Iris pigment epithelial cell (primary cell): ENCODE measurements at places on chromosomes 2 and 18.

DNA sequence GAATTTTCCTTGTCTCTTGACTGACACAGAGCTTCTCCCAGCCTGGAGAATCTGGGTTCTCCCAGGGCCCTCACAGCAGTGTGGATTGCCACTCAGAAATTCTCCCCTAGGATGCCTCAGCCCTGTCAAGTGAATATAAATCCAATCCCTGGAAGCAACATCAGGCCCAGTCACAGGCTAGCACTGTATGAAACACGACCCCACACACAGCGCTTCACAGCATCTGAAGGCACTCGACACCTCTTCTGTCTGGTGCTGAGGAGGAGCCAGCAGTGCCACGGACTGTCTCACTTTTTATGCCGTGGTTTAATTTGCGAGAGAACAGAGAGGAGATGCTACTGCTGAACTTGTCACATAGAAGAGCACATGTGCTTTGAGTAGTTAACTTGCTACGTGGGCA is 164.5 kb downstream of the NAPG start:
- DNase-seq, result no peak

DNA sequence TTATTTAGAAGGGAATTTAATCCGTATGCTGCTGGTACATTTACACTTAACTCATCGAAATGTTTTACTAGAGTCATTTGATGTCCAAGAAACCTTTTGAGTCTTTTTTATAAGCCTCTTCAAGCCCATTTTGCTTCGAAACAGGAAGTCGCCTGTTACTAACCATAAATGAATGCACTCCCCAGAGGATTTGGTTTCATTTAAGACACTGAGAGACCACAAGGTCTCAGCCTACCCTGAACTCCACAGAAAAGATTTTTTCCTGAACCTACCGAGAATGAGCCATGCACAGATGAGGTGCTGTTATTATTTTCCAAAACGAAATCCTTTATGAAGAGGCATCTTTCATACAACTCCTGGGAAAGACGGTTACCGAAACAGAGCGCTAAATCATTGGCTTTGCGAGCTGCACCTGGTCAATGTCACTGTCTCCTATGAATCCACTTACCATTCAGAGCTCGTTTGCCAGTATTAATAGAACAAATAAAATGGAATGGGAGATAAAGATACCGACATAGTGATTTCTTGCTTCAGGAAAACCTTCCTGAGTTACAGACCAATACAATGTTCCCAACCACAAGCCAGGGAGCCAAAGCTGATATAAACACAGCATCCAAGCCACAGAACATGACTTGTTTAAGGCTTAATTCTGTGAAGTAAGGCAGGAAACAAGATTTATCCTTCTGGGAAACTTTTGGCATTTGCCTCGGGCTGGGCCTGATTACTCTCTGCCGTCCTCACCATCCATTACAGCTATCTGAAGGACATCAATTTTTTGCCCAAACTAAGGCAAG is 382.1 kb downstream of the OSR1 start:
- DNase-seq, result peak; percentile 92

DNA sequence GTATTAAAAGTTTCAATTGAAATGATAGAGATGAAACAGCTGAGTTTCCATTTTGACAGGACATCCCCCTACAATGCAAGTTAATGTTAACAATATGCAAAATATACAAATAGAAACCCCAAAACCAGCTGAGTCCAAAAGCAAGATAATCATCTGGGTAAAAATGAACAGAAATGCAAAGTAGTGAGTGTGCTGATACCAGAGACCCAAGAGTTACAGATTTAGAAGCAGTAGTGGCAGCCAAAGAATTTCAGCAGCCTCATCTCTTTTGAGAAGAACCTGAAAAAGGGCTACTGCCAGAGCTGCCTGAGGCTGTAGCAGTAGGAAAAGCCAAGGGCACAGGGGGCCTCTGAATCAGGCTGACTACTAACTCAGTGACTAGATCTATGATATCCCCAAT is 82.6 kb downstream of the THADA start:
- no peak for DNase-seq

DNA sequence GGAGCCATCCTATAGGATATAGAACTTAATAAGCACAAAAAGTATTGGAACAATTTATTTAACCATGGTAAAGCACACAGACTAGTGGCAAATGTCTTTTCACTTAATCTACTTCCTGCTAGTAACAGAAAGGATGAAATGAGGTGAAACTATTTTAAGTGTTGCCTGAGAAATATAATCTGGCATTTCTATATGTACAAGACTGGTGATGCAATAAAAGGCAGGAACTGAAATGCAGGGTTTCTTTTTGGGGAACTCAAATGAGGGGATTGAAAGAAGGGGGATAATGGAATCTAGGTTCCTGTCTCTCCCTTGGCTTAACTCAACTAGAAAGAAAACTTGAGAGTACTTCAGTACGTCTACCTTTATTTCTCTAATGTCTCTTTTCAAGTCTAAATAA is 122.3 kb downstream of the MEMO1 start:
- no peak for DNase-seq

GRCh38 chr2:237201461-237202287 is 116.0 kb downstream of the COPS8 start:
- DNase-seq, result peak; percentile 84

DNA sequence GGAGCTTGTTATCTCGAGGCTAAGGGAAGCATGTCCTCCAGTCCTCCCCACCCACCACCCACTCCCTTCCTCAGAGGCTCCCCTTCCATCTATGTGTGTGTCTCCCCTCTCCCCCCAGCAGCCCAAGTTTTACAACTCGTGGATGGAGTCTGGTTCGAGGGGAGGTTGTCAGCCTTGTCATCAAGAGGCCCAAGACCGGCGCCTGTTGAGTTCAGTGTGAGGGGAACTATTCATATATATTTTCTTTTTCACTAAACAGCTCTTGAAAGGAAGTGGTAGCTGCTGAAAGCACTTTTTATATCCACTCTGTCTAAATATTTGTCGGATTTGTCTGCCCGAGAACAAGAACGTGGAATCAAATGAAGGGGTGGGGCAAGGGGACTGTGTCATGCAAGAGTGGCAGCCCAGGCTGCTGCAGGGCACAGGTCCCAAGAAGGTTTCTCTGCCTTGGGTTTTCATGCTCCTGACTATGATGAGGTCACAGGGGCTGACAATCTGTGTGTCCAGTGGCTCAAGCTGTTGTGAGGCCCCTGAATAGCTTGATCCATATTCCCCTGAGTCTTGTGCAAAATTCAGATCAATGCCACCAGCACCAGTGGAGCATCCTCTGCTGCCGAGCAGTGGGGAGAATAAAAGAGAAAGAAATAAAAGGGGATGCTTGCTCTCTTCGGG is 35.0 kb downstream of the NRP2 start:
- no peak for DNase-seq

DNA sequence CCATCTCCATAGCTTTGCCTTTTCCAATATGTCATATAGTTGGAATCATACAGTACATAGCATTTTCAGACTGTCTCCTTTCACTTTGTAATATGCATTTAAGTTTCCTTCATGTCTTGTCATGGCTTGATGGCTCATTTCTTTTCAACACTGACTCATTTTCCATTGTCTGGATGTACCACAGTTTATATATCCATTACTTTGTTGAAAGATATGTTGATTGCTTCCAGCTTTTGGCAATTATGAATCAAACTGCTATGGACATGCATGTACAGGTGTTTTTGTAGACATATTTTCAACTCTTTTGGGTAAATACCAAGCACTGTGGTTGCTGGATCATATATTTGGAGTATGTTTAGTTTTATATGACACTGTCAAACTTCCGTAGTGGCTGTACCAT is 26.3 kb downstream of the ACSL3 start:
- DNase-seq, result peak; percentile 35

DNA sequence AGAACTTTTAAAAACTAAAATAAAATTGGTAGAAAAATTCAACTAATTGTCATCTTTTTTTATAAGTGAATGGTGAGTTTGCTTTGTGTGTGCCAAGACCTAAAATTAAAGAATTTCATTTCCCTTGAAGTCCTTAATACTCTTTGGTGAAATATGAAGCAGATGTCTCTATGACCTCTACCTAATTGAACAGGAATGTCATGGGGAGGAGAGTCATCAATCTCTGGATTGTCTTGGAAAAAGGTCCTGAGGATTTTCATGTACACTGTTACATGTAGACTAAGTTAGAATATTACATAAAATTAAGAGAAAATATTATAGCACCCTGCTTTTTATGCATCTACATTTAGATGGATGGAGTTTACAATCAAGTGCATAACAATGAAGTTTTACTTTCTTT is 177.9 kb upstream of the LRP1B start:
- DNase-seq, result no peak

- peak; percentile 49 for DNase-seq
These were observed 203.5 kb upstream of the TWIST2 start for GRCh38 chr2:238644095-238645081.
